Esophagus squamous epithelium (tissue), 5 donors: ENCODE measurements at places on chromosomes 4 and X.

DNA sequence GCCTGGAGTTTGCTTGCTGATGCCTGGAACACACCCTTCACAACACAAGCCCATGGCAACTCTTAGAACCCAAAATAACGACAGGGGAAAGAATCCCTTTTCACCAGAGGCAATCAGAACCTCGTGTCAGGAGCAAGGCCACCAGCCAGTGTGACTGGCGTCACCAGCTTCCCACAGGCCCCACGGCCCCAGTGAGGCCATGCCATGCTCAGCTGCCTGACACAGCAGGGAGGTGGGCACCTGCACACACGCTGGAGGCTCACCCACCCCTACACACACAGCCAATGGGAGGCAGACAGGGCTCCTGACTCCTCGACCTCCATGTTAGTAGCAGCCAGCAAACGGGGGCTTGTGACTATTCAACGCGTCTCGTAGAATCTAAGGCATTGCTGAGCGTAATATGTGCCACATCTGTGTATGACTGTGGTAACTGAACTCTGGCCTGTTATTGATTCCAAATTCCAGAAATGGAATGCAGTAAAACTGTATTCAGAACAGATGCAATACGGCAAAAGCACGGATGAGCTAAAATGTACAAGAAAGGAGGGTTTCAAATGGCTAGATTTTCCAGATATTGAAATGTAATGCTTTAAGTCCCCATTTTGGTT is 28.5 kb downstream of the RNF212 start:
- DNase-seq: no peak

- DNase-seq: no peak
These were observed 238.1 kb upstream of the AGA start for GRCh38 chr4:177680308-177680707.

GRCh38 chrX:48532161-48532560 is 7.4 kb upstream of the TBC1D25 start:
- DNase-seq: no peak

GRCh38 chrX:78957049-78957767 is 12.0 kb downstream of the P2RY10 start:
- DNase-seq: no peak

DNA sequence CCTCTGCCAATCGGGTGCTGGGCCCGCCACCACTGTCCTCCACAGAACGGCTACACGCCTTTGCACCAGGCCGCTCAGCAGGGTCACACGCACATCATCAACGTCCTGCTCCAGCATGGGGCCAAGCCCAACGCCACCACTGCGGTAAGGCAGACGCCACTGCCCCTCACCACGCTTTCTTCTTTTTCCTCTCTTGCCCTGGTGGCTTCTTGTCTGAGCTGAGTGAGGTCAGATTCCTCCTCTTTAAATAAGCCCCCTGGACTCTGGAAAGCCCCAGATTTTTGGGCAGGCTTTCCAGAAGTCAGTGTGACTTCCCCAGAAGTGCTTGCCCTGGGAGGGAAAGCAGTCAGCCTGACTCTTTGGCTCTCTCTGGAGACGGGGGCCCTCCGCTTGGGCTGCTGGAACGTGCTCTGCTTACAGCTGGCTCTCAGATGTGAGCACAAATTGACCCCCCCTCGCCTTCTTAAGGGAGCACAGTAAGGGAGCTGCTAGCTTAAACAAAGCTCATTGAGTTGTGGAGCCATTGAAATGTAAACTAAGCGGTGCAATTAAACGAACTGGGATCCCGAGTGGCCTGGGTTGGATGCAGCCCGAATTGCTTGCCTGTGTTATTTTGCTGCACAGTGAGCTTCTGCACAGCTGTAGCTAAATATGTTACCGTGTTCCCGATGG is 243.1 kb downstream of the ANK2 start:
- no peak for DNase-seq

GRCh38 chr4:164846566-164846965 is 30.4 kb upstream of the APELA start:
- no peak for DNase-seq

GRCh38 chr4:108611365-108611764 is 9.0 kb upstream of the RPL34 start:
- no peak for DNase-seq

DNA sequence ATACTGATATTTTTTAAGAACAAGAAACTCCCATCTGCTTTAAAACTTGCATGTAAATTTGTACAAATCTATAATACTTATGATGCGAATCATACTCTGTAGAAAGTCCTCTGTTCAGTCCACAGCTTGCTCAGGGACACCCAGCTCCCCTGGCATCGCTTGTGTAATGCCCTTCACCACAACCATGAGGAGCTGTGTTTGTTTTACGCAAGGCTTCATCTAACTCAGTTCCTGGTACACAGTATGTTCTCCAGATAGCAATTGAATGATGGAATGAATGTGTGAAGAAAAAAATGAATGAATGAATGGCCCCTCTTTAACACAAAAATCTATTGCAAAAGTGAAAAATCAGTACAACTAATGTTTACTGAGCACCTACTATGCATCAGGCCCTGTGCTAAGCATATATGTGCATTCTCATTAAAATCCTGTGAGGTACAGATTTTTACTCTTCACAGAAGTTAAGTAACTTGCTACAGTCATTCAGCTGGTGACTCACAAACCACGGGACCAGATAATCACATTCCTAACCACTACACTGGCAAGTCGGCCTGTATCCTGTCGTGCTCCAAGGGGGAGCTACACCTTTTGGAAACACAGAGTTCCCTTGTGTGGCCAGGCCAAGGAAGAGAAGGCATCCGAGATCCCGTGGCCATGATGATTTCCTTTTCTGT is 58.7 kb upstream of the KDR start:
- DNase-seq: no peak

GRCh38 chr4:2927696-2928075 is 35.5 kb downstream of the NOP14 start:
- DNase-seq: no peak

DNA sequence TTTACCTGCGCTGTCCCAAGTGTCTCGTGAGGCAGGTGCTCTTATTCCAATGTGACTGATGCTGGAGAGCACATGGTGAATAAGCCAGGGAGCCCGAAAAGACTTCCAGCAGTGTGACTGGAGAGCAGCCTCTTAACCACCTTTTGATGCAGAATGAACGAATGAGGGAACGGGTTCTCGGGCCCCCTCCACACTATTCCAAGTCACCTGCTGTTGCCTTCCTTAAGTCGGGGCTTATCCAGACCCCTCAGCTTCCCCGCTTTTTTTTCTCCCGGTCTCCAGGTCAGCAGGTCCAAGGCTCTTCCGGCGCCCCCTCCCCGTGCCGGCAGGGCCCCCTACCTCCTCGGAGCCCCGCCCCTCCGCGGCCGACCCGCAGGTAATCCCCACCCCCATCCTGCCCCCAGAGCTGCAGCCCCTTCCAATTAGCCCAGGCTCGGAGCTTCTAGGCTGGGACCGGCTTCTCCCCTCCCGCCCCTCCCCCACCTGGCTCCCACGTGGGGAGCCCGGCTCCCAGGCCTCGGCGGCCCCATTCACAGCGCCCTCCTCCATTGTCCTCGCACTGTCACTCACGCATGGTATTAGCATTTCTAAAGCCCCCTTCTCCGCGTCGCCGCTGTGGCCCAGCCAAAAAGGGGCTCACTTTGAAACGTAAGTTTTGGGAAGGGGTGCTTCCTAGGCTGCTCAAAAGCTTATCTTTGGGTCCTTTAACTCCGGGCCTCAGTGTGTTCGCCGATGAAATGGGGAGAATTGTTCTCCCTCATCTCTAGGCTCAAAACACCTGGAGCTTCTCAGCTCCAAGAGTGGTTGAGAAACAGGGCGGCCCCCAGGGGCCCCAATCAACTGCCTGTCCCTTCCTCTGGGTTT is 56.2 kb upstream of the PJA1 start:
- DNase-seq: no peak

DNA sequence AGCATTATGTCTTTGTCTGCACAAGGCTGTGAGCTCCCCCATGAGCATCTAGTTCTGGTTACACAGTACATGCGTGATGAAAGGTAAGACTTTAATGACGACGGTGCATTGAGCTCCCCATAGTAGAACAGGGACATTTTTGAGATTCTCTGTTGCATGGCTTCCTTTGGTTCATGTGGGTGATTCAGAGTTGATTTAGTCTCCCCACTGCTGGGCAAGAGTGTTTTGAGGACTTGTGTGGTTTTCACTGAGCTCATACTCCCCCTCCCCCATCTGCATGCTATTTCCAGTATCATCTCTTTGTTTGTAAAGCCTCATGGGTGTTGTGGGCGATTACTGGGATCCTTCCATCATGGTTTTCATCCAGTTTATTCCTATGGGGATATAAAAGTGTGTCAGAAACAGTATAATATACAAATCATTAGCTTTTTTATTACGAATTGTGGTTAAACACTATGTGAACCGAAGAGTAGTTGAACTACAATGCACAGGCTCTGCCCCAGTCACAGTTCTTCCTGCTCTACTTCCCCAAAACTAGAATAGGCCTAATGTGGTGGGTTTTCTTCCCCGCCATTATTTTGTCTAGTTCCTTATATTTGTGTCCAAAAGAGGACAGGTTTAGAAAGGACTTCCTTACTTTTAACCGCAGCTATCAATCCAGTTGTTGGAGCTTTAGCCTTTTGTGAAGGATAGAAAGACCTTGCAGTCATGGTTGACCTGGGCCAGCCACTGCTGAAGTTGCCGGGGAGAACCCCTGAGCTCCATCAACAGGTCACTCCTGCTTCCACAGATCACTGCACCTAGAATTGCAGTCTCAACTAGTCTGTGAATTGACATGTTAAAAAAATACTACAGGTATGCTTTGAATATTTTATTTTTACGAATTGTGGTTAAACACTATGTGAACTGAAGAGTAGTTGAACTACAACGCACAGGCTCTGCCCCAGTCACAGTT is 30.4 kb downstream of the KIT start:
- no peak for DNase-seq

DNA sequence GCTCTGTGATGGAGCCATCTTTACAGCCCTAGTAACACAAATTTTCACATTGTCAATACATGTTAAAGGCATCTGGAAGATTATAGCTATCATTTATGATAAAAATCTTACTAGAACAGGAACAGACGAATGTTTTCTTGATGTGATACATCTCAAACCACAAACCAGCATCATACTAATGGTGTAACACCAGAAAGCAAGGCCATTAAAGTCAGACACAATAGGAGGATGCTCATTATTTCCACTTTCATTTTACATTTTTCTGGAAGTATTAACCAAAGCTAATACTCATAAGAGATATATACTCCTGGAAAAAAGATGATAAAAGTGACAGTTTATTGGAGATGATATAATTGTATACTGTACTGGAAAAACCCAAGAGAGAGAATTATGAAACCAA is 5.3 kb downstream of the AKAP14 start:
- no peak for DNase-seq

GRCh38 chr4:110609044-110609750 is 13.7 kb downstream of the PITX2 start:
- no peak for DNase-seq

- DNase-seq: no peak
These were observed 711.8 kb upstream of the FAM241A start for GRCh38 chr4:111433441-111433840.

DNA sequence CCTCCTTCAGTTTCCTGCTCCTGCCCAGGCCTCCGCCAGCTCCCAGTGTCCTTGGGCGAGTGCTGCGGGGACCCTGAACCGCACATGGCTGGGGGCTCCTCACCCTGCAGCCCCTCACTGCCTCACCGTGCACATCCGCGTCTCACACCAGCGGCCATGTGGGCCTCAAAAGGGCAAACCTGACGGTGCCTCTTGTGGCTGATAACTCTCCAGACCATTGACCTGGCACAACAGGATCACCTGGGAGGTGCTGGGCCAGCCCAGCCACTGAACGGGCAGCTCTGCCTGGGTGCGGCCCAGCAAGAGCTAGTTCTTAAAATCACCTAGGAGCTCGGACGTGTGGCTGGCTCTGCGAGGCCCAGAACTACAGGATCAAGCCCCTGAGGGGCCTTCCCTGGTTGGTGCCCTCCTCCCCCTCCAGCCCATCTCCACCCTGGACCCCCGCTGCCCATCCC is 4.1 kb upstream of the S100P start:
- DNase-seq: no peak

DNA sequence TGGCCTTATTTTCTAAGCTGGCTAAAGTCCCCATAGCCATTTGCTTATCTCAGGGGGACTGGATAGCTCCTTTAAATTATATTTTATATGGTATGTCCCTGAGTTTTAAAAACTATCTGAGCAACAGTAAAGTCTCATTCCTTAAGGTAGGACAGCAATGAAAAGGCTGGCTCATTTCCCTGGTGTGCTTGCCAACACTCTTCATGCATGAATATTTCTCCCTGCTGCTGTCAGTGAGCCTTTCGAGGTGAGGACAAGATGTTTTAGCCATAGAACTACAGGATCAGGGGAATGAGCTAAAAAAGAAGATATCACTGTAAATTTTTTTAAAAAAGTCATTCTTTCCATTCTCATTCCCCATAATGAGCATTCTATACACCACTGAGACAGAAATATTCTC is 427.3 kb upstream of the FAM241A start:
- no peak for DNase-seq

DNA sequence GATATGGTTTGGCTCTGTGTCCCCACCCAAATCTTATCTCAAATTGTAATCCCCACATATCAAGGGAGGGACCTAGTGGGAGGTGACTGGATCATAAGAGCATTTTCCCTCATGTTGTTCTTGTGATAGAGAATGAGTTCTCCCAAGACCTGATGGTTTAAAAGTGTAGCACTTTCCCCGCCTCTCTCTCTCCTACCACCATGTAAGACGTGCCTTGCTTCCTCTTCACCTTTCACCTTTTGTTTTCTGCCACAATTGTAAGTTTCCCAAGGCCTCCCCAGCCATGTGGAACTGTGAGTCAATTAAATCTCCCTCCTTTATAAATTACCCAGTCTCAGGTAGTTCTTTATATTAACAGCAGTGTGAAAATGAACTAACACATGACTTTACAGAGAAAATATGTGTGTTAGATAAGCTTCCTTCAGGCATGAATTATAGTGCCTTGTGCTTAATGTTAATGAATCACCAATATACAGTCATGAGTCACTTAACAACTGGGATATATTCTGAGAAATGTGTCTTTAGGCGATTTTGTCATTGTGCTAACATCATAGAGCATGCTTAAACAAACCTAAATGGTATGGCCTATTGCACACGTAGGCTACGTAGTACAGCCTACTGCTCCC is 37.9 kb downstream of the PDGFC start:
- DNase-seq: no peak

GRCh38 chr4:150131581-150132228 is 53.5 kb downstream of the DCLK2 start:
- DNase-seq: no peak

DNA sequence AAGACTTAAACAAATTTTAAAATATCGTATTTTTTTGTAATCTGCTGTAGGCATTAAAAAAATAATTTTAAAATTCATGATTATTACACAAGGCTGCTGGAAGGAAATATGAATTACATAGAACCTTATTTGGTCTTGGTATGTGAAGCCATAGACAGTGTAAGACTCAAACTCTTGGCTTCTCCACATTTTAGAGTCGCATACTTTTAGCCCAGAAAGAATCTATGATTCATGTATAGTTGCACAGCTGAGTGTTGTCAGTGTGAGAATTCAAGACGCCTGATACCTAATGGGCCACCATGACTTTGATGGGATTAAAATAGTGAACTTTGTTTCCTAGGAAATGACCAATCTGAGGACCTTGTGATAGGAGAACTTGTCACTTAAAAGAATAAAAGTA is 1.4 kb downstream of the INTU start:
- DNase-seq: no peak
